CD8-positive, alpha-beta memory T cell (primary cell): ENCODE measurements at places on chromosomes 3 and 15.

DNA sequence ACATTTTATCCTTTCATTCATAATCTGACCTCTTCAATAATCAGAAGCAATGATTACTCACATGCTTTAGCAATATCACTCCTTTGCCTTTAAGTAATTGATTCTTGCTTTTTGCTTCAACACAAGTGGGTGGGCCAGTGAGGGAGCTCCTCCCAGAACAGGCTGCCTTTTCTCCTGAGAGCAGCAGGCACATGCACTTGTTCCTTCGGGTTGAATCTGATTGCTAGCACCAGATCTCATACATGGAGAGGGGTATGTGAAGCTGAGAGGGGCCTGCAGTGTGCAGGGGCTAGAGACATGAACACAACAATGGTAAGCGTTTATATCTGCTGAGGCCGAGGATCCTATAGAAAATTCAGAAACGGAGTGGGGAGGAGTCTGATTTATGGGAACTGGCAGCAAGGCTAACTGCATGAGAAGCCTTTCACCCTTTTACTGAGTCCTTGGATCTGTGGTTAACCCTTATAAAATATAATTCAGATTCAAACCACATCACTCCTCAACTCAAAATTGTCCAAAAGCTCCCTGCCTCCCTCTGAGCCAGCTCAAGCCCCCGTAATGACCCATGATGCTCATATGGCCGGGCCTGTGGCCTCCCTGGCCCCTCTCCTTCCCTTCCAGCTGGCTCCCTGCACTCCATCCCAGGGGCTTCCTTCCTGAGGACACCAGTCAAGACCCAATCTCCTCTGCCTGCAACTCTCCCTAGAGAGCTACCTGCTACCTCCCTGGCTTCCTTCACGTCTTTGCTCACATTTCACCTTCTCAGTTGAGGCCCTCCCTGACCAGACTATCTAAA, 32.4 kb downstream of the ZNF445 start:
- DNase-seq: no peak

DNA sequence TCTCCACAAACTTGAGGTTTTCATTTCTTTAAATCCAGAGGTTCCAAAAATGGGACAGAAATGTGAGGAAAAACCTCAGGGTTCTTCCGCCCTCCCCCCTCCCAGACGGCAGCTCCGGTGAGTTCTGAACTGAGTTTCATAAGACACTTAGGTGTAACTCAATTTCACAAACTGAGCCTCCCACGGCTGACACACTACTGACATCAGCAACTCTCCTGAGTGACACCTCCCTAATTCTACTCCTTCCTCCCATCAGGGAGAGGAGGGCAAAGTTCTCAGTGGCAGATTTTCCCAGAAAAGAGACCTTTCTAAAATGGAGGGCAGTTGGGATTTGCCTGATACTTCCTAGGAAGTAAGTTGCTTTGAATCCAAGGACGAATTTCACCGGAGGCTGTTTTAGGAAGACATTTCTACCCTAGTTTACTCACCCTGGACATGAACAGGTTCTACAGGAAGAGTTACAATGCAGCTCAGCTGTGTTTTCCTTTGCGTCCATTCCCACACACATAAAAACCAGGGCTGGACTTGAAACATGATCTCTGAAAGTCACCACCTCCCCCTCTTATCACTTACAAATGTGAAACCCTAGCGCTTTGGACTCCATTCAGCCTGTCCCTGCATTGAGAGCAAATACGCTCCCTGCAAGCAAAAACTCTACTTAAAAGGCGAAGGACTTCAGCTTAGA, 78.1 kb upstream of the LMOD3 start:
- no peak for DNase-seq

- DNase-seq: no peak
These were observed 7.6 kb downstream of the NUSAP1 start for GRCh38 chr15:41340189-41340695.

DNA sequence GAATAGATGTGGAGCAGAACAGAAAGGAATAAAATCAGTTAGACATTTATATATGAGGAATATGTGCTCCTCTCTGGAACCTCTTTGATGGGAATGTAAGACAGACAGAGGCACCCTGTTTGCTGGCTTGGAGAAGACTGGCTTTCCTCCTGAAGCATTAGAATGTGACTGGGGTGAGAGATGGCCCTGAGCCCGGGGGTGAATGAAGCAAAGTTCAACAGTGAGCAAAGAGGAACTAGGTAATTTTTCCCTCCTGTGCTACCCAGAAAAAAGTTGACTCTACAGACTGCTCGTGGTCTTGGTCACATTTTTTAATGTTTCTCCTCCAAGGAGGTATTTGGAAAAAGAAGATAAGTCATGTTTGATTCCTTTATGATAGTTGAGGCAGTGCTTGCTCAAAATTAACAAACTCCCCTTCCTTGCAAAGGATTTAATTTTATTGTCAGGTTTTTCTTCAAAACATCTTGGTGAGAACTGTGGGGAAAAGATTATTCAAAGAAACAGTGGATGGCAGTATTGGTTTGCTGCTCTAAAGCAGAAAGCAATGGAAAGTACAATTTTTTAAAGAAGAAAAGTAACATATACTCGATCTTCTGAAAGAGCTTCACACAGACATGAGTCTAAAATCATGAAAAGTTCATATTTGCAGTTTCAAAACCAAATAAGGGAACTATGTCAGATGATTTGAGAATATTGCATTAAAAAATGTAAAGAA, 370.4 kb upstream of the CDIN1 start:
- DNase-seq: no peak

DNA sequence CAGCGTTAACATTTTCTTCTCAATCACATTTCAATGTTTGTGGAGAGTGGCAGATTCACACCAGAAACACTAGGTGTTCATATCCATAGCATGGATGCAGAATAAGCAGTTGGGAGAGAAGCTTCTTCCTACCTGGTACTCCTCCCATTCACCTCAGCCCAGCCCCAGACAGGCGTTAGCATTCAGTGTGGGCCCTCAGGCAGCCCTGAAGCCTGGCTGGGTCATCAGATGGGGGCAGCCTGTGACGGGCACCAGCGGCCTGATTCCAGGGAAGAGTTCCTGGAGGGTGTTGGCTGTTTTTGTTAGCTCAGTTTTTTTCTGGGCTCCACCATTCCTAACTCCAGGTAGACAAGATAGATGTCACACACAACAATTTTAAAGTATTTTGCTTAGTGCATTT, 31.1 kb downstream of the APH1B start:
- no peak for DNase-seq

DNA sequence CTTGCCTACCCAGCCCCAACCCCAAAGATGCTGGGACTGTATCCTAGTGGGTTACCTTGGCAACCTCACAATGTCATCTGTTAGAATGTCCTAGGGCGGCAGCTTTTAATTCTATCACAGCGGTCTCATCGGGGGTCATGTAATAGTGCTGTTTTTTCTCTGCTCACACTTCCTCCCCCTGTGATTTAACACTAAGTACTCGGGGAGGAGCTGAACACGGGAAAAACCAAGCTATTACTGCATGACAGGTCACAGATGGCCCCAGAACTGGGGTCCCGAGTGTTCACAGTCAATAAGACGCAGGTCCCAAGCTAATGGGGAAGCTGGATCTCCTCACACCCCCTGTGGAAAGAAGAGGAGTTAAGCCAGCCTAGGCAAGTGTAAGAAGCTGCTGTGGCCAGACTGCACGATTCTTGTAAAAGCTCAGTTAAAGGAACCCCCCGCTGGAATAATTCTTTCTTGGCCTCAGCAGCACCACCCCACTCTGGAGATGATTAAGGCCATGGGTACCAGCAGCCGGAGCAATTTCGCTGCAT, 2.5 kb upstream of the RFTN1 start:
- DNase-seq: no peak

- no peak for DNase-seq
These were observed 147.5 kb downstream of the NTRK3 start for GRCh38 chr15:88108991-88109390.

DNA sequence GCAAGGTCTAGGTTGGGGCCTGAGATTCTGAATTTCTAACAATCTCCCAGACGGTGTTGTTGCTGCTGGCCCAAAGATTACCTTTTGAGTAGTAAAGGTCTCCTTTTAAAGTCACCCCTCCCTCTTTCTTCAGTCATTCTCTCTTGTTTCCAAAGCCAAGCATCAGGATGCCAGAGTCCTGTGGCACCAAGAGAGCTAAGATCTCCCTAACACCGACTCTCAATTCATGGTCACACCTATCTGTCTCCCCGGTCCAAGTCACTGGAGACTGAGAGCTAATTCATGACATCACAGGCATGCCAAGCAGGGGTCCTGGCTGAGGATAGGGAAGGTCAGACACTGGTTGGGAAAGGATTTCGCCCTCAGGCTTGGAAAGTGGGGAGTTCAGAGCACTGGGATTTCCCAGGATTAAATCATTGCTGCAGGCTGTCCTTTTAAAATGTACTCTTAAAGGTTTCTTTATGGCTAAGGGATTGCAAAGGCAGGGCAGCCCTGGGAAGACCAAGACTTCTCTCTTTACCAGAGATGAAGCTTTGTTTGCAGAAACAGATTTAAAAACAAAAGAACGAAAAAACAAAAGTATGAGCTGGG, 7.3 kb downstream of the SHOX2 start:
- DNase-seq: no peak

GRCh38 chr3:30988769-30989168, 94.3 kb upstream of the GADL1 start:
- DNase-seq: no peak
